Fibroblast of mammary gland (primary cell): ENCODE measurements at places on chromosomes 5 and 9.

DNA sequence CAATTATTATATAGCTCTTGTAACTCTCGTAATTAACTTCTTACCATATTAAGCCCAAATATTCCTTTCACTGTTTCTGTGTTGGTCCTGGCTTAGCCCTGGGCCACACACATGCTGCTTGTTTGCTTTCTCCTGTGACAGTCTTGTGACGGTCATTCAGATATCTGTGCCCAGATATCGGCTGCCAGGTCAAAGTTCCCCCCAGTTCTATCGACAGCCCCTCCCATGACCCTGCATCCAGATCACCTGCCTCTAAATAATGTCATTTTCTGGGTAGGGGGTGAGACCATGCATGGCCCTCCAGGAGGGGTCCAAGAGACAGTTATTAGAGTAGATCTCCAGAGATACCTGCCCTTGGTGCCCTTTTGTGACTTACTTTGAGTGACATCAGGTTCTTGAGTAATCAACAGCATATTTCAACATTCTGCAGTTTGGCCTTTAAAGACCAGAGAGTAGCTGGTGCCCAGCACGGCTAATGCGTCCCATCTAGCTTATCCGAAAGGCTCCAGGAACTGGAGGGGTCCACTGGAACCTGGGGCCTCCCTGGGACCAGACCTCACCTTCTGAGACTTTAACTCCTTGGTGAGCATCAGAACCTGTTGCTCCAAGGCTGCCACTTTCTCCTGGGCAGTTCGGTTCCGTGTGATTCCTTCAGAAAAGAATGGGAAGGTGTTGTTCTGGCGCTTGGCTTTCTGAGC, 26.9 kb downstream of the TBC1D2 start:
- no peak for DNase-seq

- no peak for DNase-seq
Observed at GRCh38 chr5:108620516-108620915, 127.2 kb upstream of the FER start.

DNA sequence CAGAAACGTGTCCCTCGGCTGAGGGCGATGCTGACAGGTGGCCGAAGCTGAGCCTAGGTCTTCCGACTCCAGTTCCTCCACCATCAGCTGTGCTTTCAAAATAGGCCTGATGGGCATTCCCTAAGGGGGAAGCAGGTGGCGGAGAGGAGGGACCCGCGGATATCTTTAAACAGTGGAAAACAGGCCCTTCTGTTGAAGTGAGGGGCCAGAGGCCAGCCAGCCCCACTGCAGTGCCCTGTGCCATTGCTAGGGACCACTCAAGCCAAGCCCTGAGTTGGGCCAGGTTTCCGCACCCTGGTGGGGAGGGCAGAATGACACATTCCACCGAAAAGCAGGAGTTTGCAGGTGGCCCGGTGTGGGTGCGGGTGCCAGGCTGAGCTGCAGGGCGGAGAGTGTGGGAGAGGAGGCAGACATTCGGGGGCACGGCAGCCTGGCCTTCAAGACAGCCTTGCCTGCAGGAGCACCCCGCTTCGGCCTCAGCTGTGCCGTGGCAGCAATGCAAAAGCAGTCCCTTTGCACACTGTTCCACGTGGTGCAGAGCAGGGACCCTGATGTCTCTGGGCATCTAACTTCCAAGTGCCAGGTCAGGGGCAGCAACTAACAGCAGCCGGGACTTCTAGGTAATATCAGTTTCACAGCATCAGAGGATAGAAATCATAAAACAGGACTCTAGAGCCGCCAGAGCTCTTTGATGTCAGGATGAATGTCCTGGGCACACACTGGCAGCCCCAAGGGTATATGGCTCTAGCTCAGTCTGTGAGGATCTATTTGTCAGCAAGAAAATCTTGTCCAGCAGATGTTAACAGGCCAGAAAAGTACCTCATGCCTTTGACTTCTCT, 17.2 kb downstream of the HNRNPH1 start:
- DNase-seq, result no peak

DNA sequence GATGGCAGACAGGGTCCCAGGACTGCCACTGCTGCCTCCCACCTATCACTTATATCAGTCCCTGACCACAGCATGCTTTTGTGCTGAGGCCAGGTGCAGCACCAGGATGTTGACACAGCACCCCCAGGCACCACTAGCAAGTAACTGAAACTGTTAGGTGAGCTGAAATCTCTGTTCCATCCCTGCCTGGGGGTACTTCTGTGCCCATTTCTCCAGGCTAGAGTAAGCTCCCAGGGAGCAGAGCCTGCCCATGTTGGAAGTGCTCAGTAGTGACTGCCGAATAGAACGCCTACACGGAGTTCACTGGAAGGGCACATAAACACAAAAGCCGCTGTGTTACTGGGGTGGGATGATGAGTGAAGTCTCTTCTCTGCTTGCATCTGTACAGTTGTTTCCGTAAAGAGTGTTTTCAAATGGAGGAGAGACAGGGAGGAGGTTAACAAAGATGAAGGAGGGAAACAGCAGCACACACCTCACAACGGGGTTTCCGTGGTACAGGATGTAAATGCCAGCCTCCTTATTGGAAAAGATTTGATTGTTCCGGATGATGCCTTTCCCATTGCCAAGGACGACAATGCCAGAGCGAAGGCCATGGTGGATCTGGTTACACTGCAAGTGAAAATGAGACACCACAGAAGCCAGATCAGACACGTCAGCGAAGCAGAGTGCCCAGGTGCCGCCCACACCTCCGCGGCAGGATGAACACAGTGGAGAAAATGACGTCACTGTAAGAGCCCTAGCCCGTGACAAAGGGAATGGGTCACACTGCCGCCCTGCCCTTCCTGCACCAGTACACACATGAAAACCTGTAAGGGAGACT, 43.1 kb downstream of the POLR1E start:
- peak; percentile 55 for DNase-seq

DNA sequence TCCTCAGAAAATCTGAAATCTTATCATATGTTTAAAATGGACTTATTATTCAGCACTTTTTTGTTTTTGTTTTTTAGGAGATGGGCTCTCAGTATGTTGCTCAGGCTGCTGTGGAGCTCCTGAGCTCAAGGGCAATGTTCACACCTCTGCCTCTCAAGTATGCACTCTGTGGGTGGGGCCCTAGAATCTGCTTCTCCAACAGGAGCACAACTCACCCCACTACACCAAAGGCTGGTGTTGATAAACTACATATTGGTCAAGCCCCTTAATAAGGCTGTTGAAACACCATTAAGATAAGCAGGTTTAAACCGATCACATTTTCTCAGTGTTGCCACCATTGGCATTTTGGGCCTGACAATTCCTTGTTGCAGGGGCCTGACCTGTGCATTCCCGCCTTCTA, 131.6 kb downstream of the FANCC start:
- DNase-seq, result no peak

GRCh38 chr5:7663808-7664207, 187.1 kb downstream of the CFAP90 start:
- DNase-seq, result no peak

GRCh38 chr5:151897020-151897552, 27.6 kb downstream of the GLRA1 start:
- DNase-seq, result no peak

DNA sequence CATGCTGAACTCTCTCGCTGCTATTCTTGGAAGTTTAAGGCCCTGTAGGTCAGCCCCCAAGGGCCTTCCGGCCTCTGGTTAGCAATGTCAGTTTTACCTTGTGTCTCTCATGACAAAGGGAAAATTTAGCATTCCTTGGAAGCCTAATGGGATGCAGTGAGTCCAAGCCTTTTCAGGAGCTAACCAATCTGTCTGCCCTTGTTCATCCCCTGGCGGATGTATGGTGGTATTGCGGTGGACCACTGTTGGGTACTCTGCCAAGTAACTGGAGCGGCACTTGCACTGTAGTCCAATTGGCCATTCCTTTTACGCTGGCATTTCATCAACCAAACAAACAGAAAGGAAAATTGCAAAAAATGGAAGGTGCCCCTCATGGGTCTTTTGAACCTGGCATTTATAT, 318.4 kb upstream of the NMUR2 start:
- DNase-seq, result no peak

GRCh38 chr5:175493726-175494125, 15.4 kb downstream of the SFXN1 start:
- DNase-seq, result no peak

DNA sequence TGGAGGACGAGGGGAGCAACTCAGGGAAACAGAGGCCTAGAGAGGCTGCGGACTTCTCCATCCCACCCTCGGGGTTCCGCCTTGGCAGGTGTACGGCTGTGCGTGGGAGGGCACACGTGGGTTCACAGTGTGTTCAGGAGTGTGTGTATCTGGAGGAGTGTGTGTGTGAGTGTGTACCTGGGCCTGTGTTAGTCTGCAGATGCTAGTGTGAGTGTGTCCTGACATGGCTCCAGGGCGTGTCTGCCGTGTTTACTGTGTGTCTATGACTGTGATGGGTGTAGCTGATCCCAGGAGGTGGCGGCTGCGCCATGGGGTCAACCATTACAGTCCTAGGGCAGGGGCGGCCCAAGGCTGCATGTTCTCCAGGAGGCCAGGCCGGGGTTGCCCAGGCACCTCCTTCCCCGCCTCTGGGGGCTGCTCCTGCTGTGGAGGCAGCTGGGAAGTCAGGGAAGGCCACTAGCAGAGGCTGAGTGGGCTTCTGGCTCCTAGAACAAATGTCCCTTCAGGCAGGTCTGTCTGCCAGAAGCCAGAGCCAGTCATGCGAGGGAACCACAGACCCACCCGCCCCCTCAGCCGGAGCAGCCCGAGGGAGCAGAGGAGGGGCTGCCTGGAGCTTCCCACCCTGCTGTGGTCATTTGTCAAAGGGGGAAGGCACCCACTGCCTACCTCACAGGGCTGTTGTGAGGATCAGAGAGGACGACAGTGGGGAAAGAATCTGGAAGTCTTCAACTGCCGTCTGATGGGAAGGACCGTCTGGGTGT, 21.4 kb downstream of the CRB2 start:
- no peak for DNase-seq

- DNase-seq, result no peak
Observed at GRCh38 chr5:5598547-5599113, 176.2 kb downstream of the ICE1 start.

GRCh38 chr5:178069909-178070308, 43.4 kb upstream of the N4BP3 start:
- peak; percentile 28 for DNase-seq

- DNase-seq, result peak; percentile 63
Observed at GRCh38 chr5:76838481-76839261, 11.1 kb upstream of the S100Z start.

GRCh38 chr9:93123561-93124283, 10.3 kb downstream of the NINJ1 start:
- DNase-seq, result no peak

- peak; percentile 73 for DNase-seq
Observed at GRCh38 chr5:157308836-157309465, 43.0 kb downstream of the CYFIP2 start.
